ENCODE measurements at places on chromosomes 6 and 20.

GRCh38 chr20:12055161-12055560 is 137.5 kb downstream of the BTBD3 start:
- DNase-seq = no peak

DNA sequence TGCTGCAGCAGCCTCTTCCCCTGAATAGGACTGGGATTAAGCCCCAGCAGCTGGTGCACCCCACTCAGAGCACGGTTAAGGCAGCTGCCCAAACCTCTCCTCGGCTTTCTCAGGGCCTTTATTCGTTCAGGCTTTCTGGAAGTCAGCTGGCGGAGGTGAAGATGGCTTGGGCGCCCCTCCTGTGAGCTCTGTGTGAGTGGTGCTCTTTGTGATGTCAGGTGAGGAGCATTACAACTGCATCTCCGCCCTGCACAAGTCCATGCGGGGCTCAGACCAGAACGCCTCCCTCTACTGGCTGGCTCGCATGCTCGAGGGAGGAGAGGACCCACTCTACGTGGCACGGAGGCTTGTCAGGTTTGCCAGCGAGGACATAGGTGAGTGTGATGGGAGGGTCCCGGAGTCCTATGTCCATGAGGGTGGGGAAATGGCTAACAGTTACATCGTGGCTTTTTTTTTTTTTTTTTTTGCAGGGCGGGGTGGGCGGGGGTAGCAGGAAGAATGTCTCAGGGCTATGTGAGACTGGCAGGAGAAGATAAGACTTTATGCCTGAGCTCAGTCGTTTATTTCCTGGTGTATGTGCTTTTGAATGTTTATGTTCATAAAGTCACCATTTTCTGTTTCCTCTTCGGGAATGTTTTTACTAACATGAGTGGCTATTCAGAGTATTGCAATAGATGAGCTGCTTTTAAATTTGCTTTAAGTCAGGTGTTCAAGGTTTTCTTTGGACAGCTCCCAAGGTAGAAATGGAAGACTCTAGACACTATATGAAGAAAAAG is 18.2 kb downstream of the WRNIP1 start:
- DNase-seq = no peak

DNA sequence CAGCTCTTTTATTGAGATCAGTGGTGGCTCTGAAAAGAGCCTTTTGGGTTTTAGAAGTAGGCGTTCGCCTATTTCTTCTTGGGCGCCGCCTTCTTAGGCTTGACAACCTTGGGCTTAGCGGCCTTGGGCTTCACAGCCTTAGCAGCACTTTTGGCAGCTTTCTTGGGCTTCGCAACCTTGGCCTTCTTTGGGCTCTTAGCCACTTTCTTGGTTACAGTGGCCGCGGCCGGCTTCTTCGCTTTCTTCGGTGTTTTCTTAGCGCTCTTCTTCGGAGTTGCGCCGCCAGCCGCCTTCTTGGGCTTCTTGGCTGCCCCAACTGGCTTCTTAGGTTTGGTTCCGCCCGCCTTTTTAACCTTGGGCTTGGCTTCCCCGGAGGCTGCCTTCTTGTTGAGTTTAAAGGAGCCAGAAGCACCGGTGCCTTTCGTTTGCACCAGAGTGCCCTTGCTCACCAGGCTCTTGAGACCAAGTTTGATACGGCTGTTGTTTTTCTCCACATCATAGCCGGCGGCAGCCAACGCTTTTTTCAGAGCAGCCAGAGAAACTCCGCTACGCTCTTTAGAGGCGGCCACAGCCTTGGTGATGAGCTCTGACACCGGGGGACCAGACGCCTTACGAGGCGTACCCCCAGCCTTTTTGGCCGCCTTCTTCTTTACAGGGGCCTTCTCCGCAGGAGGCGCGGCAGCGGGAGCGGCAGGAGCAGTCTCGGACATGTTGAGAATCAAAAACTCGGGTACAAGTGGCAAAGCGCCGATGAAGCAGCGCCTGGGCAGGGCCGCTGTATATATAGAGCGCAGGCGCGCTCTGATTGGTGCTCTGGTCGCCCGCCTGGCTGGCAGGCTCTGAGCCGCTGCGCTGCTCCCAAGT is 31.3 kb upstream of the HFE start:
- peak; percentile 87 for DNase-seq

DNA sequence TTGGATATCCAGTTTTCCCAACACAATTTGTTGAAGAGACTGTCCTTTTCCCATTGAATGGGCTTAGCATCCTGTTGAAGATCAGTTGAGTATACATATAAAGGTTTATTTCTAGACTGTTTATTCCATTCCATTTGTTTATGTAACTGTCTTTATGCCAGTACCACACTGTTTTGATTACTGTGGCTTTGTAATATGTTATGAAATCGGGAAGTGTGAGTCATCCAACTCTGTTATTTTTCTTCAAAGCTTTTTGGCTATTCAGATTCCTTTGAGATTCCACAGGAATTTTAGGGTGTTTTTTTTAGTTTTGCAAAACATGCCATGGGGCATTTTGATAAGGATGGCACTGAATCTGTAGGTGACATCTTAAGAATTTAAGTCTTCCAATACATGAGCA is 188.3 kb downstream of the BMP7 start:
- DNase-seq = no peak

GRCh38 chr6:141326925-141327324 is 805.8 kb upstream of the GJE1 start:
- no peak for DNase-seq

GRCh38 chr6:51456282-51456681 is 631.1 kb downstream of the PKHD1 start:
- no peak for DNase-seq

DNA sequence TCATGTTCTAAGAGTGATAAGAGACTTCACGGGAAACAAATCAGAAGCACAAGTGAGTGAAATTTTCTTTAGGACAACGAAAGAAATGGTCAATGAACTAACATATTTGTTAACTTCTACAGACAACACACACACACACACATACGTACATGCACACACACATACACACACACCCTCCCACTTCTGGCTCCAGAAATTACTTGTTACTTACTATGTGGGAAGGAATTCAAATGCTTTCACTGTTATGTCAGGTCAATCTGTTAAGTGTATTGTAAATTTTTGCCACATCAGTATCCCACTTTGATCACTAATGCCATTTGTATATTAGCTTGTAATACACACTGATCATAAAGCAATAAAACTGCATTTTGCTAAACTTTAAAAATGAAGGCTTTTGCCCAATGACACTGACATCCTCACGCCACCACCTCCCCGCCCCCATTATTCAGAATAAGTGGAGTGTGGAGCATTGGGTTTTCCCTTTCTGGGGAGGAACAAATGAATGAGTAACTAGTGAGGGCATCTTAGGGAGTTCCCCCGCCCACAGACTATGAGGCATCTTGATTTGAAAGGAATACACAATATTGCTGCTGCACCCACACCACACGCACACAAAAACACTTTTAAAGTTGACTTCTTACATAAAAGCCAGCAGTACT is 76.2 kb downstream of the ATXN1 start:
- peak; percentile 61 for DNase-seq

DNA sequence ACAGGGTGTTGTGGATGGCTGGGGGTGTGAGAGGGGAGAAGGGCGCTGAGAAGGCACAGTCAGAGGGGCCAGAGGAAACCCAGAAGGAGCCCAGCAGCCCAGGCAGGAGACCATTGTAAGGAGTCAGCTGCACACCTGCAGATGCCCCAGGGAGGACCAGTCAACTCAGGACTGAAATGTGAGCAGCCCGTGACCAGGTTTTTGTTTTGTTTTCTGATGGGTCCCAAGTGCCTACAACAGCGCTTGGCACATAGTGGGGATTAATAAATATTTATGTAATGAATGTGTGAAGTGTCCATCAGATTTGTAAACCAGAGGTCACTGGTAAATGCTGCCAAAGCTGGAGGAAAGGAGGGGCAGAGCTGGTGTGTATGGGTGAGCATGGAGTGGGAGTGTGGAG is 30.2 kb downstream of the TRAM2 start:
- DNase-seq = no peak

DNA sequence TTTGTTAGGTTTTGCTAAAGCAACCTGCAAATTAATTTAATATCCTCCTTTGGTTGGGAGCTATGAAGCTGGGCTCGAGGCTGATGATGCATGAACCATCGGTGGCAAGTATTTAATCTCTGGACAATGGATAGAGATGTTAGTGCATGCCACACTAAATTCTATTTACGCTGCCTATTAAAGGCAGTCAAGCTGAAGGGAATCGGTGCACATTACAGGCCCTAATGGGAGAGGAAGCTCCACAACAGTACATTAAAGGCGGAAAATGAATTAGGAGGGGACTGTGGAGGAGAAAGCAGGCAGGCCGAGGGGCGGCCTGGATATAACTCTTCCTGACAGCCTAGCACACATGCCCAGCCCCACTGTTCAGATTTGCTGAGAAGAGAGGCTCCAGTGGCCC is 132.4 kb upstream of the MAFB start:
- DNase-seq = no peak

- DNase-seq = no peak
Observed at GRCh38 chr6:2596222-2596621, 154.5 kb downstream of the MYLK4 start.

- peak; percentile 43 for DNase-seq
Observed at GRCh38 chr6:156778454-156779205, 1.5 kb downstream of the ARID1B start.

DNA sequence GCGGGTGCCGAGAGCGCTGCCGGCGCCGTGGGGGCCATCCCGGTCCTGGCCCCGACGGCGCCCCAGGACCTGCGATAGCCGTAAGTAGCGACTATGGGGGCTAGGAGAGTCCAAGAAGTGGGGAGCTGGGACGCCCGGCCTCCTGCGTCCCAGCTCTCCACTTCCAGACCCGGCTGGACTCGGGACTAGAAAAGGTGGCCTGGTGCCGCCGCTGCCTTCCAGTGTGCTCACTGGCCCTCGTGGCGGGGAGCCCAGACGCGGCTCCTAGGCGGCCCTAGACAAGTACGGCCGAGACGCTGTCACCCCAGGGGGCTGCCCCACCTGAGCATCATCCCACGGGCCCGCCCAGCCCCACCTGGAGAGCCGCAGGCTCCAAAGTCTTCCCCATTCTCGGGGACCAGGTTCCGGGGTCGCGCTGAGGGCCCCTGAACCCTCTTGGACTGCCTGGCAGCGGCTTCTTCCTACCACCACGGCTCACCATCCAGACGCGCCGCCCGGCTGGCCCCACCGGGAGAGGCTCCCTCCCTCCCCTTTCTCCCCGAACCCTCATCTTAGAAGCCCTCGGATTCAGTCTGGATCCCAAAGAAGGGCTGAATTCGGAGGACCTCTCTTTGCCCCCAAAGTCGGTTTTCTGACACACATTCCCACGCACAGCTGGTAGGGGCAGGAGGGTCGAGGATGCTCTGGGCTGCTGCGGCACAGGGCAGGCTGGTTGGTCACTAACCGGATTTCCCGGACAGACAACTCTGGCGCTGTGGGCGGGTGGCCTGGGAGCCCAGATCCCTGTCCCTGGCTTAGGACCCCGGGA is 870 bp upstream of the MDFI start:
- no peak for DNase-seq

DNA sequence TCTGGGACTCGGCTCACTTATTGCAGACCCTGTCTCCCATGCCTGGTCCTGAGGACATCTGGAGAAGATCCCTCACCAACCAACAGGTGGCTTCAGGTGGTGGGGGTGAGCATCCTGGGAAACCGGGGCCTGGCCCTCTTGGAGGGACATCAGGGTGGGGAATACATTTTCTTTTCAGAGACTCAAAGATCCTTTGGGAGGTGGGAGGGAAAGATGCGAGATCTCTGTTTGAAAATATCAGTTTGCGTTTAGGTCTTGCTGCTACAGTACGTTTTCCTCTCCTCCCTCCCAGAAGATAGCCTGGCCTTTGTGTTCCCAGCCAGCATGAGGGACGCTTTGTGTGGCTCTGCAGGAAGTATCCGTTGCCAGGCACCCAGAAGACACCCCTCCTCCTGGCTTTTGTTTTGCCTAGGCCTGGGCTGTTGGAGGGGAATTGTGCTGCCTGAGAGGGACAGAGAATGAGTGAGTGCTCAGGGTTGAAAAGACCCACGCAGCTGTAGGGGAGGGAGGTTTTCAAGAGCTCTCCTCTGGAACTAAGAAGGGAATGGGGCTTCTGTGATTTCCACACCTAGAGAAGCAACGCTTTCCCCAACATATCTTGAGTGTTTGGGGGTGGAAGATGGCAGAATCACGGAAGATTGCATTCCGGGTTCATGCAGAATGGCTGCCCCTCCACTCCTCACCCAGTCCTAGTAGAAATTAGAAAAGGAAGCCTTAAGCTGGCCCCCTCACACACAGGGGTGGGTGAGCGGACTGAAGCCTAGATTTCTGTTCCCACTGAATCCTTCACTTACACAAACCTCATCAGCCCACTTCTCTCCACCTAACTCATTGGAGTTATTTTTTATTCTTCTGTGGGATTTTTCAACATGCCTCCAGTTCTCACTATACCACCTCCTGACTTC is 22.0 kb upstream of the SLC2A12 start:
- no peak for DNase-seq

- DNase-seq = no peak
Observed at GRCh38 chr6:16338577-16339264, 100.3 kb downstream of the GMPR start.

DNA sequence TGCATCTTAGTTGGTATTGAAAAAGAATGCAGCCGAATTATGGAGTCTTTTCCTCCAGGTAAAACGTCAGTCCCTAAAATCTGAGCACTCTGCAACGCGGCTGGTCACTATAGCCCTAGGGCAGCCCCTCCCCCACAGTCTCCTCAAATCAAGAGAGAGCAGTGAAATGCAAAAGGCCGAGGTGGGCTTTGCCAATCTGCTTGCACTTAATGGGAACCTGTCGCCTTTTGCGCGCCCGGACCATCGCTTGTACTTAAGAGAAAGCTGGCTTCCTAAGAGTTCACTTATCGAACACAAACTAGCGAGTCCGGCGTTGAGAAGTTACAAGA is 447 bp downstream of the MCM3 start:
- no peak for DNase-seq

- peak; percentile 59 for DNase-seq
Observed at GRCh38 chr20:21102603-21103311, 3.4 kb downstream of the LINC00237 start.

- DNase-seq = no peak
Observed at GRCh38 chr20:31915491-31916280, 36.2 kb downstream of the PDRG1 start.

DNA sequence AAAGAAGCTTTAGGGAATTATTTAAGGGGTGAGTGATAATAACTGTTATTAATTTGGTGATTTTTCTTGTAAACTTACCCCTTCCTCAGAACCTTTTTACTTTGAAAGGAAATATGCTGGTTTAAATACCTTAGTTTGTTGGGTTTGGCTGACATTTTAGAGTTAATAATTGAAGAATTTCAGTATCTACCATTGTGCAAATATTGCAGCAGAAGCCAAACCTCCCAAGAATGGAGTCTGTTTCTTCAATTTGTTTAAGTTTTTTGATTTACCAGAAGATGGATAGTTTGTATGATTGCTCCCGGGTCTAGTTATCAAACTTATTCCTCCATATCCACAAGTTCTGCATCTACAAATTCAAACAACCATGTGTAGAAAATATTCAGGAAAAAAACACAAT is 77.1 kb downstream of the ATRN start:
- DNase-seq = no peak

DNA sequence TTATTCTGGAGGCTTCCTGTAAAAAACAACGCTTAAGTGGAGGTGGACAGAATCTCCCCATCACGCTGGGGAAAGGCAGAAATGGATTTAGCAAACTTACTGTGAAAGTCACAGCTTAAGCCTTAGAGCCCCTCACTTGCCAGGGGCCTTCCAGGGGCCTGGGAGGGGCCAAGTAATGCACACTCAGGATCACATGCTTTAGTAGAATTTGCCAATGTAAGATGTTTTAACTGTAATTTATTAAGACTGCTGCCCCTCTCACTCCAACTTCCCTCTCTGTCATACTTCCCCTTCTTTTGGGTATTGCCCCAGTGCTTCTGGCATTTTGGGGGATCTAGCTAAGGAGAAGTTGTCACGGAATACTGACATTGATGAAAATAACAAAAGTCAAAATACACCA is 12.6 kb upstream of the ADA start:
- no peak for DNase-seq

- no peak for DNase-seq
Observed at GRCh38 chr20:34123309-34123708, 11.3 kb upstream of the EIF2S2 start.
